ENCODE measurements at places on chromosomes 7 and 10. TPM values are rescaled to one million over a fixed set of nuclear protein-coding genes. Genes with fewer than 3 reads are reported as not detected.

The JMJD1C gene
- total RNA-seq: 120 TPM

The EMX2 gene
- not detected for total RNA-seq

The COL1A2 gene
- 0.41 TPM for total RNA-seq

The GRID1 gene
- not detected for total RNA-seq

The LRRTM3 gene
- total RNA-seq: not detected

The PLAC9 gene
- total RNA-seq: not detected

The ACTR3C gene
- 7.0 TPM for total RNA-seq

The EIF5AL1 gene
- total RNA-seq: not detected

The PRDX3 gene
- total RNA-seq: 11.7 TPM

- DNase-seq: no peak
- no peaks in the 10 kb centered on the region for H3K4me1 ChIP-seq
- no peaks in the 10 kb centered on the region for H3K27me3 ChIP-seq
Measured at GRCh38 chr7:100799037-100799896, 28.1 kb downstream of the EPHB4 start.

DNA sequence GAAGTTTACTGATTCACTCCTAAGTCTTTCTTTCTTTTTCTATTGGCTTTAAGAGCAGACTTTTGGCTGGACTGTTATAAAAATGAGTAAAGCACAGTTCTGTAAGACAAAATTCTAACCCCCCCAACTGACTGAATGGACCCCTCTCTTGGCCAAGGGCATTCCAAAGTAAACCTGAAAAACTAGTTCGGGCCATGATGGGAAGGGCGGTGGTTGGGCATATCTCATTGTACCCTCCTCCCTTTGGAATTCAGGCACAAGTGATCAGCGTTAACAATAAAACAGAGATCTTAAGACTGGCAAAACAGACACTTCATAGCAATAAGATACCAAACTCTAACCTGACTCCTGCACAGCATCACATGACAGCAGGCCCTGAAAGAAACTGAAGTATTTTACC lies 6.1 kb upstream of the KIF20B start:
- H3K36me3 ChIP-seq: no peaks in the 10 kb centered on the region
- H3K27me3 ChIP-seq: no peaks in the 10 kb centered on the region
- no peaks in the 10 kb centered on the region for H3K4me1 ChIP-seq
- H3K4me3 ChIP-seq: no peak overlapping the region
- no peak overlapping the region for H3K27ac ChIP-seq

DNA sequence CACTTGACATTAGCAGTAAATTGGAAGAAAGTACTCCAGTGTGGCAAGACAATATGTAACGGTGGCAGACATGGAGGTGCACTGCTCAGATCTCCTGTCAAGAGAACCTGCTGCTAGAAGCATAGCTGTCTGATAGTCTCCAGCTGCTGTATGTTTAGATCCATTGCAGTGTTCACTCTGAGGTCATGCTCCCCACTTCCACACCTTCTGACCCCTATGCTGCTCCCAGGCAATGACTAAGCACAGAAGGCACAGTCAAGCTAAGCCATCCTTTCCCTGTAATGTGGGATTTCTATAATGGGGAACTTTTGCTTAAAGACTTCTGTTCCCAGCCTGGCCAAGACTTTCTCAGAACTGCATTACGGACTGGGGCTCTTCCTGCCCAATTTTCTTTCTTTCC lies 315.8 kb downstream of the HPSE2 start:
- no peak overlapping the region for H3K27ac ChIP-seq
- no peaks in the 10 kb centered on the region for H3K4me1 ChIP-seq
- no peak for DNase-seq
- H3K36me3 ChIP-seq: no peaks in the 10 kb centered on the region
- H3K4me3 ChIP-seq: no peak overlapping the region
- no peaks in the 10 kb centered on the region for H3K27me3 ChIP-seq

- H3K36me3 ChIP-seq: no peaks in the 10 kb centered on the region
- no peak for DNase-seq
- H3K4me1 ChIP-seq: no peaks in the 10 kb centered on the region
- no peak overlapping the region for H3K27ac ChIP-seq
- no peak overlapping the region for H3K4me3 ChIP-seq
- H3K27me3 ChIP-seq: no peaks in the 10 kb centered on the region
Measured at GRCh38 chr10:132811891-132812481, 26.0 kb upstream of the NKX6-2 start.

DNA sequence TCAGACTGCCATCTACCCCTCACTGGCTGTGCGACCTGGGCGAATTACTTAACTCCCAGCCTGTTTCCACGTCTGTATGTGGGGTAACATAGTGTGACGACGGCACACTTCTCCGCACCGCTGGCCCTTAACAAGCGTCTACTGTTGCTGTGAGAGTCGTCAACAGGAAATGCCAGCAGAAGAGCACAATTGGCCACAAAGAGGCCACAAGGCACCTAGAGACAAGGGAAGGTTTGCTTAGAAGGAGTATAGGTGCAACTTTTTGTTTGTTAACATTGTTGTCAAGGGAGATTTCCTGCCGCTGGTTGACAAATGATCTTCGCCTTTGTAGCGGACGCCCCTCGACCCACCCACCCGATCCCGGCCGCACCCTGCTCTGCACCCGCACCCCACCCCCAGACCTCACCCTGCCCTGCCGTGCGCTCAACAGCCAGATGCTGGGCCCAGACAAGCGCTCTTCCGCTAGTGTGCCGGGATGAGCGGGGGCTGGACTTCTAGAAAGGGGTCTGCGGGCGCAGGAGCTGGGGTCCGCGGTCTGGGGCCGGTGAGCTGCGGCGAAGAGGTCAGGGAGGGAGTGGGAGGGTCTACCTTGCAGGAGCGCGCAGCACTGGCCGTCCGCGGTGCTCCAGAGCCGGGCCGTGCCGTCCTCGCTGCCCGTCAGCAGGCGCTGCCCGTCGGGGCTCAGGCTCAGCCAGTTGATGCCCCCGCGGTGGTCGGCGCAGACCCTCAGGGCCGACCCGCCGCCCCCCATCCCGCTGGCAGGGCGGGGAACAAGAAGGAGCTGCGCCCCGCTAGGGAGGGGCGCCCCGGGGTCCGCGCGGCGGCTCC lies 785 bp downstream of the WDR86 start:
- peak; percentile 71 for DNase-seq
- peaks cover 11% of the 10 kb centered on the region for H3K4me1 ChIP-seq
- H3K27ac ChIP-seq: no peak overlapping the region
- H3K36me3 ChIP-seq: no peaks in the 10 kb centered on the region
- peaks cover 8% of the 10 kb centered on the region for H3K27me3 ChIP-seq

DNA sequence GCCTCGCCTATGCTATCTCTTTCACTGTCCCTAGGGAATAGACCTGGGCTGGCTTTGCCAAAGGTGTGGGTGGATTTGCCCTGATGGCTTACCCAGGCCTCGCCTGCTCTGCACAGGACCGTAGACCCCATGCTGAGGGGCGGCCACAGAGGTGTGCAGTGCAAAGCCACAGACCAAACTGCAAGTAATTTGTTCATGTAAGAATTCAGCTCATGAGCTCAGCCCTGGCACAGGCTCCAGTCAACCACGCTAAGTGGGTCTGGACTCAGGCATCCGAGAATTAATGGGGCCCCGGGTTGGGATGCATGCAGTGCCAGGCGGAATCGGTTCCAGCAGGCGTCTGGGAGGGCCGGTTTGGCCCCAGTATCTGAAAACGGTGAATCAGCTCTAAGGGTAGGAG lies 445.2 kb downstream of the DNAJB6 start:
- H3K4me1 ChIP-seq: no peaks in the 10 kb centered on the region
- no peak for DNase-seq
- H3K4me3 ChIP-seq: no peak overlapping the region
- H3K27ac ChIP-seq: no peak overlapping the region

DNA sequence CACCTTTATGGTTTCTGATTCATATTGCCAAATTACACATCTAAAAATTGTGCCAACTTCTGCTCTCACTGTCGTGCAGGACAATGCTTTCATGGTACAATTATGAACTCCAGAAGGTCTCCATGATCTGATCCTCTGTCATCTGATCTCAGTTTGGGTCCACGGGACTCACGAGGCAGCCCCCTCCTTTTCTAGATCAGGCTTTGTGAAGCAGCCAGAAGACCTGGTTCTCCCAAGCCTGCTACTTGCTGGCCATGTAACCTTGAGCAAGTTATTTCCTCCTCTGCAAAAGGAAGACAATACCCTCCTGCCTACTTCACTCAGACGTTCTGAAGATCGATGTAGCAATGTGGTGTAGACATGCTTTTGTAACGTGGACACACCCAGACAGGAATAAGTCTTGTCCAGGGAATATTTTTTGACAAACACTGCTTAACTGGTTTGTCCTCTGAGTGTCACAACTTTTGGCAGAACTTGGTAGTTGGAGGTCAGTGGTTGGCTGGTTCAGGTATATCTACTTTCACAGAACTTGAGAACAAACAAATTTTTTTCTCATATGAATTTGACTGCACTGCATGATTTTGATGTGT lies 19.6 kb downstream of the CALML3 start:
- no peaks in the 10 kb centered on the region for H3K27me3 ChIP-seq
- H3K27ac ChIP-seq: no peak overlapping the region
- DNase-seq: no peak
- no peak overlapping the region for H3K4me3 ChIP-seq

- H3K4me3 ChIP-seq: no peak overlapping the region
- no peaks in the 10 kb centered on the region for H3K27me3 ChIP-seq
- no peaks in the 10 kb centered on the region for H3K4me1 ChIP-seq
- no peaks in the 10 kb centered on the region for H3K36me3 ChIP-seq
- no peak for DNase-seq
Measured at GRCh38 chr10:14748441-14748840, 26.3 kb downstream of the FAM107B start.

DNA sequence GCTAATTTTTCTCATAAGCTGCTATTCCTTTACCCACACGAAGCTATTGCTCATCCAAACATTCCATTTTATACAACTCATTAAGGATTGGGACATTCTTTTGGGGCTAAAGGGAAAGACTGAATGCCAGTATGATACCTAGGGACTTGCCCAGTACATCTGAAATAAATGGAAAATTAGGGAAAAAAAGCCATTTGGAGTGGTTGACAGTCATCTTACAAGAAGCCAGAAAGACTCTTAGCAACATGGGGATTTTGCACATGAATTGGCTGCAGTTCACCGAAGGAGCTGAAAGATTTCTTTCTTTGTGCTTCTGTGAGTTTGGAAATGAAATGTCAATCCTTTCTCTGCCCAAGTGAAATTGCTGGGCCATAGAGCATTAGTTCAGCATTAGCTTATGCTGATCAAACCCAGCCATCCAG lies 43.3 kb upstream of the MTURN start:
- no peaks in the 10 kb centered on the region for H3K27me3 ChIP-seq
- H3K4me1 ChIP-seq: no peaks in the 10 kb centered on the region
- DNase-seq: no peak
- H3K36me3 ChIP-seq: no peaks in the 10 kb centered on the region
- no peak overlapping the region for H3K27ac ChIP-seq

DNA sequence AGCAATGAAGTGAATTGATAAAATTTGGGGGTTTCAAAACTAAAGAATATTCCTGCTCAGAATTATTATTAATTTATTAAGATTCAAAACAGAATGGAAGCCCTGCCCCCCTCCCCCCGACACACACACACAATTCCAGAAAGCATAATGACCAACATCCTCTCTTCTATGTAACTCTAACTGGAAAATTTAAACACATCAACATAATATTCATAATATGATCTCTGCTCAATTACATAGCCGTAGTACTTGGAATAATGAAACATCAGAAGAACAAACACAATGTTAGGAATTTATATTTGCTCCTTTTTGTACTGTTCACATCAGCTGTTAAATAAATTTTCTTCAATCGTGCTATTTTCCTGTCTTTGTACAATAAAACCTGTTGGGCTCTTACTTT lies 20.8 kb downstream of the PCLO start:
- no peaks in the 10 kb centered on the region for H3K36me3 ChIP-seq
- H3K4me3 ChIP-seq: no peak overlapping the region
- DNase-seq: no peak
- no peaks in the 10 kb centered on the region for H3K4me1 ChIP-seq
- H3K27ac ChIP-seq: no peak overlapping the region
